ENCODE measurements at places on chromosomes 7 and 10.

- DNase-seq = no peak
Observed at GRCh38 chr7:119270644-119271043, 1002.3 kb upstream of the KCND2 start.

DNA sequence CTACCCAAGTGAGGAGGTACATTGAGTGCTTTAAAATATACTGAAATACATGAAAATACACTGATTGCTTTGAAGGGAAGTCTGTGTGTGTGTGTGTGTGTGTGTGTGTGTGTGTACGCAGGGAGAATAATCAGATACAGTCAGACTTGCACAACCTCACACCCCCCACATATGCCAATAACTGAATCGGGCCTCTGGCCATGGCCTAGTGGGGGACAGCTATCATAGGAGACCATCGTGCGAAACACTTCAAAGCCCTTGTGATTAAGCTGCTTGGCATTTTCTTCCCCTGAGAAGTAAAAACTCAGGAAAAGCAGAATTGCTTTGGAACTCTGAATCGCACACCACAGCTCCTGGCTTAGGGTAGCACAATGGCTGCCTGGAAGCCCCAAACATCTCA, 135.1 kb downstream of the C10orf105 start:
- no peak for DNase-seq

- DNase-seq = no peak
Observed at GRCh38 chr10:34491678-34492077, 323.4 kb downstream of the PARD3 start.

DNA sequence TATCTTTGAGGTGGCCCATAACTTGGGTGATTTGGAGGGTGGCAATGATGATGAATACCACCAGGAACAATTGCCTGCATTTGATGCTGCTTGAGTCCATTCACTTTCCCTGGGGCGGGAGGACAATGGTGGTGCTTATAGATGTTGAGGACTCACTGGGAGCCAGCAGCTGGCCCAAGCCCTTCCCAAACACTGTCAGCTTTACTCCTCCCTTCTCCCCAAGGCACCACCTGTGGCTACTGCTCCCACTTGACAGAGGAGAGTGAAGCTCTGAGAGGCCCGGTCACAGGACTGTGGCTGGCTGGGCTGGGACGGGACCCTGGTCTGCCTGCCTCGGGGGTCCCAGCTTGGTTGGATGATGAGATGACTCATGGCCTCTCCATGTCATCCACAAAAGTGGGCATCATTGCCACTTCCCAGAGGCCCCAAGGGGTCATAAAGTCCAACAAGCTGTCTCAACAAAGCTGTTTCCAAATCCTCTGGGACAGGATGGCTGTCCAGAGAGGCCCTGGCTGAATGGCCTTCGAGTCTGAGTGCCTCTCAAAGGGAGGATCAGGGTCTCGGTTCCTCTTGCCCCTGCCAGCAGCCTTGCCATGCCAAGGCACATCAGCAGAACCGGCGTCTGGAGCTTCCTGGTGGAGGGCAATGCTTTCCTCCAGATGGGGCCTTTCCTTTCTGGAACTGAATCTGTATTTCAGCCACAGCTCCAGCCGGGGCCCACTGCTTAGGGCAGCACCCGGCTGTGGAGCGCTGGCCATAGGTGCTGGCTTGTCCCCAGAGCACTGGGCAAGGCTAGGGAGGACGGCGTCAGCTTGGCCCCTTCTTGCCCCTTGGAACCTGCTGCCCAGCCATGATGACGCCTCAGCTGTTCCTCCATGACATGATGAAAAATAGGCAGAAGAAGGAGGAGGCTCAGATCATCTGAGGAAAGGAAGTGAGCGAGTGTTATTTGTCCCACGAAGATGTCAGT, 47.0 kb upstream of the PLEKHA1 start:
- no peak for DNase-seq

- DNase-seq = no peak
Observed at GRCh38 chr7:12888717-12889116, 201.3 kb downstream of the ARL4A start.

DNA sequence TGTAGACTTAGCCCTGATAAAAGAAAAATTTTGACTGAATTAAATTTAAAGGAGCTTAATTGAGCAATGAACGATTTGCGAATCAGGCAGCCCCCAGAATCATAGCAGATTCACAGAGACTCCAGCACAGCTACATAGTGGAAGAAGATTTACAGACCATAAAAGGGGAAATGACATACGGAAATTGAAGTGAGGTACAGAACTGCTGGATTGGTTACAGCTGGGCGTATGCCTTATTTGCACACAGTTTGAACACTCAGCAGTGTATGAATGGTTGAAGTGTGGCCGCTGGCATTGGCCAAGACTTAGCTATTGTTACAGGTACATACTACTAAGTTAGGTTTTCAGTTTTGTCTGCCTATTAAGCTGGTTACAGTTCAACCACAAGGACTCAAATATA, 433.5 kb upstream of the CELF2 start:
- DNase-seq = no peak
